CD4-positive, alpha-beta T cell treated with Interleukin-12 subunit alpha and Interleukin-12 subunit beta, for 1 hour (primary cell): ENCODE measurements at places on chromosomes 1 and 21.

DNA sequence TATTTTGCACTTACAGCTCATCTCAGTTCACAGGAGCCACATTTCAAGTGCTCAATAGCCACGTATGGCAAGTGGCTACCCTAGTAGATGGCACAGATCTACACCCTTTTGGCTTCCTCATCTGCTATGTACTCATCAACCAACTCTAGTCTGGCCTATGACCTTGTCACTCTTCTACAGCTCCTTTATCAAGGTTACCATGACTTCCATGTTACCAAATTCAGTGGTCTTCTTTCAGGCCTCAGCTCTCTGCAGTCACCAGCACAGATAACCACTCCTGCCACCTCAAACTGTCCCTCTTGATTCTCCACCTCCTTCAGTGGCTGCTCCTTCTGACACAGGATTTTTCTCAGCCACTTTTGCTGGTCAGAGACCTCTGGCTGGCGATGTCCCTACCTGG lies 11.7 kb upstream of the USP48 start:
- DNase-seq: no peak

GRCh38 chr1:100565533-100565932 lies 27.6 kb downstream of the GPR88 start:
- DNase-seq: no peak

- DNase-seq: no peak
Observed at GRCh38 chr21:46205166-46205565, 20.9 kb upstream of the SPATC1L start.

- DNase-seq: no peak
Observed at GRCh38 chr1:9233241-9233941, 1.2 kb upstream of the H6PD start.

DNA sequence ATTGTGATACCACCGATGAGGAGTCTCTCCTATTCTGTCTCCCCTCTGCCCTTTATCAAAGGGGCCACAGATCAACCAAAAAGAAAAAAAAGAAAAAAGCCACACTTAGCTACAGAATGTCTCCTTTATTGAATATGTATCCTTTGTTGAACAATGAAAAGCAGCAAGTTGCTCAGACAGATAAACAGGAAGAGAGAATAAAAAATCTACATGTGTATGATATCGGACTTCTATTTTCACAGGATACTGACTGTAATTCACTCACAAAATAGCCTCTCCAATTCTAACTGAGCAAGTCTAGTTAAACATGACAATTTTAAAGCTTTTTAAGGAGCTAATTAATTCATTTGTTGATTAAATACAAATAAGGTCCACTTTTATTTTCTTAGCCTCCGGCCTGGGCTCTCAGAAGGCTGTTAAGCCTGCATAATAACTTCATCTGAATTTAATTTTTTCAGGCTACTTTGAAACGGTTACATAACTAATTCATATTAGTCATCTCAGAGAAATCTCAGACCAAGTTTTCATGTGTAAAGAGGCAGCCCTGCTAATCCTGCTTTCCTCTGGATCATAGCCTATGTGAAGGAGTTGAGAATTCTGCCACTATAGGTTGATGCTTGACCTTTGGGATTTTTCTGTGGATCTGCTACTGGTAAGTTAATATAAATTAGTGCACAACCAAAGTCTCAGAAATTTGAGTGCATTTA lies 304.1 kb upstream of the NR5A2 start:
- no peak for DNase-seq

DNA sequence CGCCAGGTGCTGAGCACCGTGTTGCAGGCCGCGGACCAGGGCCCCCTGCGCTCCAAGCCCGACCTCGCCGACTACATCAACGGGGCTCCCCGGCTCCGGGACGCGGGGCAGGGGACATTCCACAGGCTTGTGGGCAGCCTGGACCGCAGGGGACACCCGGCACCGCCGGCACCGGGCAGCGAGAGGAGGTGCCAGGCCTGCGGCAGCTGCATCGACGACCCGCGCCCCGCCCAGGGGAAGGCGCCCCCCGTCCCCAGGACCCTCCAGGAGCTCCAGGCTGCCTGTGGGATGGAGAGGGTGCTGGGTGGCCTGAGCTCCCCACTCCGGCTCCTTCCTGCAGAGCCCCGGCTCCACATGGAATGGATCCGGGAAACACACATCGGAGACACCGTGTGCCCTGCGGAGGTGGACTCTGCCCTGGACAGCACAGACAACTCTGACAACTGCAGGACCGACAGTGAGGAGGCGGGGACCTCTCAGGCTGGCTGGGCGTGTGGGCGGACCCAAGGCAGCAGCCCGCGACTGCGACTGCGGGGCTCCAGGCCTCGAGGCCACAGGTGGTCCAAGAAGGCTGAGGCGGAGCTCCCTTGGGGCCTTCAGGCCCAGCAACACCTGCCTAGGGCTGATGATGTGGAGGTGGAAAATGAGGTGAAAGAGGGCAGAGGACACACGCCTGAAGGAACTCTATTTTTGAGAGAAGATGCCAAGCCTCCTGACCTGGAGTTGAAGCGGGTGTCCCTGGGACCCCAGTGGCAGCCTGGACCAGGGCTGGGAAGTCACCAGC lies 22.8 kb downstream of the KIAA1614 start:
- DNase-seq: no peak

- DNase-seq: no peak
Observed at GRCh38 chr1:212578041-212578440, 30.5 kb upstream of the ATF3 start.

- no peak for DNase-seq
Observed at GRCh38 chr1:108034396-108034795, 69.4 kb upstream of the VAV3 start.

DNA sequence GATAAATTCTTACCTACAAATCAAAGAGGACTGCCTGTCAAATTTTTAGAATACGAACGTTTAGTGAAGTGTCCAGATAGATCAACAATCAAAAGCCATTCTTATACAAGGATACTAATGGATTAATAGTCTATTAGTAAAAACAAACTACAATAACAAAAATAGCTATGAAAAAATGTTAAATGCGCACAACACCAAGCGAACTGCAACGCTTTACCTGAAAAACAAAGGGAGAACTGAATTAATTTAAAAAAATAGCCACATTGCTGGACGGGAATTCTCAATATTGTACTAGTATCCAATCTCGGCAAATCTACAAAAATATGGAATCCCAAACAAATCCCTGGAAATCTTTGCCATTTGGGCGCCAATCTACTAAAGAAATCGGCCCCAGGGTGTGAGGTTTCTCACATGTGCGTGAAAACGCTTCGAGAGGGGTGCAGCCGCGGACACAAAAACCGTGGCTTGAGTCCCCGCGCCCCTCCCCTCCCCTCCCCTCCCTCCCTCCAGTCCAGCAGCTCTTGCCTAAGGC lies 55.6 kb downstream of the TRAF5 start:
- DNase-seq: peak; percentile 2

DNA sequence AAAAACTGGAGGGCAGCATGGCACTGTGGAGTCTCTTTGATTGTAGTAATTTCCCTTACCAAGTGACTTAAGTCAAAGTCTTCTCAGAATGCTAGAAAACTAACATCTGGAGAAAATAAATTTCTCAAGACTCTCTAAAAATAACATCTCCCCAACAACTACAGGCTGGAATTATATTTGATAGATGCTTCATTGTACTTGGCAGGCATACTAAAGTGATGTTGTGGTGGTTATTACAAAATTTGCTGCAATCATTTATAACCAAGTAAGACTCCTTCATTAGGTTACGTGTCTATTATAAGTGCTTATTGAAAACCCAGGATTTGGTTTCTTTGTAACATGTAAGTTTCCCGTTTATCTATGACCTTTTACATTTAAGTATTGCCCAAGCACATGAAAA lies 132.9 kb upstream of the NRIP1 start:
- no peak for DNase-seq
